ENCODE measurements at places on chromosomes 7 and 10.

- no peak for DNase-seq
These were observed 103.6 kb downstream of the AHR start for GRCh38 chr7:17401791-17402627.

- no peak for DNase-seq
These were observed 687.3 kb upstream of the CELF2 start for GRCh38 chr10:10330418-10330817.

GRCh38 chr10:61784354-61785133 lies 117.0 kb upstream of the ARID5B start:
- no peak for DNase-seq

- no peak for DNase-seq
These were observed 336.3 kb downstream of the KCNMA1 start for GRCh38 chr10:77301305-77301730.

GRCh38 chr7:152866791-152867501 lies 107.4 kb downstream of the ACTR3B start:
- DNase-seq, result no peak

- DNase-seq, result no peak
These were observed 275.2 kb downstream of the LRRTM3 start for GRCh38 chr10:67200913-67201564.

DNA sequence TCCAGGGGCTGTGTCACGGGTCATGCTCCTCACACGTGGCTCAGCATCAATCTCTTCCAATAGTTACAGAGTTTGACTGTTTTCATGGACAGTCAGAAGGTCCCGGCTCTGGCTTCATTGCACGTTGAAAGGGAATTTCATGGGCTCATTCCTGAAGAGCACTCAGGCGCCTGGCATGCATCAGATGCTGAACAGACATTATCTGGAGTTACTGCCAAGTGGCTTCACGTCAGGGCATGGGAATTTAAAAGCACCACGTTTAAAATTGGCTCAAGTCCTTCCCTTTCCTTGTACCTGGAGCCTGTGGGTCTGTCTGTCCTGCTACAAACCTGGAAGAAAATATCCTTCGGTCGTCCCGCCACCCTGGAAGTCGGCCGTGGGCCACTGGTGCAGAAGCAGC lies 50.4 kb downstream of the CFAP46 start:
- no peak for DNase-seq

- DNase-seq, result no peak
These were observed 32.7 kb downstream of the LDB3 start for GRCh38 chr10:86700851-86701617.

- no peak for DNase-seq
These were observed 44.5 kb downstream of the TBATA start for GRCh38 chr10:70740406-70741288.

GRCh38 chr10:118046395-118047156 lies at the start of gene RAB11FIP2:
TSS of gene RAB11FIP2 (minus strand) at chr10:118046941. CDS start at chr10:118046163, 778 bp downstream.
- peak; percentile 95 for DNase-seq

GRCh38 chr10:35822316-35822715 lies 180.2 kb upstream of the FZD8 start:
- DNase-seq, result peak; percentile 28

GRCh38 chr7:2776401-2776800 lies 67.7 kb downstream of the GNA12 start:
- no peak for DNase-seq

DNA sequence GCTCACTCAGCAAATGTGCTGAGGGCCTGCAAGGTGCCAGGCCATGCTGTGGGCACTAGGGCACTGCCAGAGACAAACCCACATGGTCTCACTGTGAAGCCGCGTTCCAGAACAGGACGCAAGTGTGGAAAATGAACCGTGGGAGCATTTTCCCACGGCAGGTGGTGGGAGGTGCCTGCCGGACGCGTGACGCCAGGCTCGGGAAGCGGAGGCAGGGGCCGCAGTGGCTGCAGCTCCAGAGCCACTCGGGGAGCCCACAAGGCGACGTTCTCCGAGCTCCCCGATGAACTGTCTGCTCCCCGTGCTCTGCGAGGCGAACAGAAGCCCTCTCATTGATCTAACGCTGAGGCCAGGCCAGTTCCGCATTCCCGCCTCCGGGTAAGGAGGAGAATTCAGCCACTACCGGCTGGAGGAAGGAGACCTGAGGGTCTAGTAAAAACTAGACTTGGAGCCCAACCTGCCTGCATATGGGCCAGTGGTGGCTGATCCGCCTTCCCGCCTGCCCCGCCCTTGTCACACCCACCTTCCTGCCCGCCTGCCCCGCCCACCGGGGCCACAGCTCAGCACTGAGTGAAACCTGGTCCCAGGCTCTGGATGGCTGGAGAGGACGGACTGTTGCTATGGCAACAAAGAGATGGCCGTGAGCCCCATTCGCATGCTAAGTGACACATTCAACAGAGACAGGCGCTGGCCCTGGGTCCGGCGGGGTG lies 13.1 kb downstream of the ADGRA1 start:
- DNase-seq, result no peak

GRCh38 chr10:102394801-102395399 lies 605 bp upstream of the NFKB2 start:
- DNase-seq, result no peak

GRCh38 chr7:50262916-50263690 lies 41.4 kb upstream of the IKZF1 start:
- no peak for DNase-seq

DNA sequence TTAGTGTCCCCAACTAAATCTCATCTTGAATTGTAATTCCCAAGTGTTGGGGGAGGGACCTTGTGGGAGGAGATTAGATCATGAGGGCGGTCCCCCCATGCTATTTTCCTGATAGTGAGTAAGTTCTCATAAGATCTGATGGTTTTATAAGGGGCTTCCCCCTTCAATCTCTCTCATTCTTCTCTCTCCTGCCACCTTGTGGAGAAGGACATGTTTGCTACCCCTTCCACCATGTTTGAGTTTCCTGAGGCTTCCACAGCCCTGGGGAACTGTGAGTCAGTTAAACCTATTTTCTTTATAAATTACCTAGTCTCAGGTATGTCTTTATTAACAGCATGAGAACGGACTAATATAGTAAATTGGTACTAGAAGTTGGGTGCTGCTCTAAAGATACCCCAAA lies 365.6 kb downstream of the ANKRD7 start:
- DNase-seq, result no peak

GRCh38 chr7:105831824-105832535 lies 44.4 kb downstream of the ATXN7L1 start:
- DNase-seq, result no peak

GRCh38 chr10:24340883-24341282 lies 131.9 kb downstream of the KIAA1217 start:
- no peak for DNase-seq
